ENCODE measurements at places on chromosomes 1 and 21.

- no peak for DNase-seq
Measured at GRCh38 chr1:206115791-206116190, 1.4 kb downstream of the AVPR1B start.

DNA sequence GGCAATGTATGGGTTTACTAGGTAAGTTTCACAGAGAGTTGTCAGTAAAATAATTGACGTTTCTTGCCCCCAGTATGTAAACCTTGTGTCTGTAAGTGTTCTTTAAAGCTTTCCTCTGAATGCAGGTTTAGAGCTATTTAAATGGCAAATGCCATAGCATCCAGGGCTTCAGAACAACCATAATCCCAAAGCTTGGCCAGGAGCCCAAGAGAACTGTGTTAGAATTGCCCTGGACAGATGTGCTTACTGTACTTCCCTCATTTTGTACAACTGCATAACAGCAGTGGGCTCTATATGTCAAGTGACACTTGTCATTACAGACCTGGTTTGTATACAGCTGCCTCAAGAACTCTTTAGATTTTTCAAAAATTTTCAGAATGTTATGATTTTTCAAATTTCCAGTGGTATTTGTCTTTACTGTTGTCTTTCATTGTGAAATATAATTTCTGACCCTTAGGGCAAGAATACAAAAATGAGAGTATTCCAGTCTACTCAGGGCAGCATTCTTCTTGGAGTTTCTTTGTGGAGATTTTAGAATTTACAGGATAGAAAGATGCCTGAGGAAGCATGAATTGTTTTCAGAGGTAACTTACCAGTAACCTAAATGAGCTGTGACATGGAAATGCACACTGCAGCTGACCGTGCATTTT is 136.9 kb upstream of the L1TD1 start:
- no peak for DNase-seq

- no peak for DNase-seq
Measured at GRCh38 chr21:40381111-40381510, 465.8 kb downstream of the DSCAM start.

DNA sequence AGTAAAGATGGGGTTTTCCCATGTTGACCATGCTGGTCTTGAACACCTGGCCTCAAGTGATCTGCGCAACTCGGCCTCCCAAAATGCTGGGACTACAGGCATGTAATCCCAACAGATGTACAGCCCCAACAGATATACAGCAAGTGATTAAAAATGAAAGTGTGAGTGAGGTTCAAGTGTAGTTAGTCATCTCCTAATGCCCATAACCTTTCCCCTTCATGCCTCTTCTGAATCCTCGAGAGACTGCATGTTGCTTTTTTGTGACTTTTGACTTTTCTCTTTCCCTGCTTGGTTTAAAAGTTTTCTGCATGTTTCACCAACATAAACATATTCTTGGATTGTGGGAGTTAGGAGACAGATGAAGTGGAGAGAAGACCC is 31.2 kb downstream of the KCNK2 start:
- no peak for DNase-seq

- no peak for DNase-seq
Measured at GRCh38 chr1:207259391-207259790, 62.1 kb upstream of the CD55 start.

DNA sequence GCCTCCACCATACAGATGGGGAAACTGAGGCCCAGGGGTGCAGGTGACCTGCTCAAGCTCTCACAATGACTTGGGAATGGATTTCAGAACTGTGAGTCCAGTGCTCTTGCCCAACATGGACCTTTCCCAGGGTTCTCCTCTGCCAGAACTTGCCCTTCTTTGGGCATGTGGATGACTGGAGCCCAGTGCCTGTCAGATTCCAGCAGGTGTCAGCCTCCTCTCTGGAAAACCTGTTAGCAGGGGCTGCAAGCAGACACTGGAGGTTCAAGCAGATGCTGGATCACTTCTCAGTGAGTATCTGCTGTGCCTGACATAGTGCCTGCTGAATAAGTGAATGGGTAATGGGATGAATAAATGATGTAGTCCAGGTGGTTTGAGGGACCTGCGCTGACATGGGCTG is 314.2 kb upstream of the POU3F1 start:
- no peak for DNase-seq

- no peak for DNase-seq
Measured at GRCh38 chr1:175268720-175269119, 76.1 kb upstream of the KIAA0040 start.

DNA sequence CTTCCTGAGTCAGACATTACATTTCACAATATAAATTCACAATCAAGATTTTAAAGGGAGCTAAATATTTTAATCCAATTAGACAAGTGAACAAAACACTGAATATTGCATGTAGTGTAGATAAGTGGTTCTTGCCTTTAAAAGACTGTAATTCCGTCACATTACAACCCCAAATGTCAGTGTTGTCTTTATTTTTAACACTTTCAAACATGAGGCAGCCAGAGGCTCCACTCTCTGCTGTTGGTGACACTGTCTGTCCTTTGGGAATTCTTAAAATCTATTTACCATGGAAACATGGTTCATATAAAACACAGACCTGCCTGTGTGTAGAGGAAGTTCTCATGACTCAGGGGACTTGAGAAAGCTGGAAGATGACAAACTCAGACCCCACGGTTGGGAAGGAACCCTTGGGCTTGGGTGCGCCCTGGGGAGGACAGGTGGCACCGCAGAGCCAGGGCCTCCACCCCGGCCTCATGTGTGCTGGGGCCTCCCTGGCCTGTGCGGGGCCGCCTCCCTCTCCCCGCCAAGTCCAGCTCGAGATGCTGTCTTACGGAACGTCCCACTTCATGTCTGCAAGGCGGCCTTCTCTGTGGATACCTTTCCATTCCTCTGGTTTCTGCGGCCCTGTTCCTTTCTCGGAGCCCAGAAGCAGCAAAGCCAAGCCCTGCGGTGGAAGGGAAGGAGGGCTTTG is 239.0 kb downstream of the SDCCAG8 start:
- DNase-seq = no peak

GRCh38 chr1:39105841-39106765 is 80.0 kb downstream of the NDUFS5 start:
- no peak for DNase-seq

GRCh38 chr1:185880779-185881333 is 146.7 kb downstream of the HMCN1 start:
- DNase-seq = no peak

DNA sequence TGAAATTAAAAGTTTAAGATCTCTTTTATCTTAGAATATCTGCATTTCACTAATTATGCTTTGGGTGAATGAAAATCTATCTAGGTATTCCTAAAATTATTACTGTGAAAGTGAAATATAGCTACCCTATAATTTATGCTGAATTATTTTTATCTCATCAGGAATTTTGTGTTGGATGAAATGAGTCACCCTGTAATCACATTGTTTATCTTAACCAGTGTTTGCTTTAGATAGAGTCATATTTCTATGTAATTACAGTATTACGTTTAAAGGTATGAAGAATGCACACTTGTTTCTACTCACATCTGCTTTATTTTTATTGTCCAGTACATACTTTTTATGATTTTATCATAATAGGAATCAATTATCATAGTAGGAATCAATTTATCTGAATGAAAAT is 249.2 kb downstream of the NCAM2 start:
- DNase-seq = no peak

DNA sequence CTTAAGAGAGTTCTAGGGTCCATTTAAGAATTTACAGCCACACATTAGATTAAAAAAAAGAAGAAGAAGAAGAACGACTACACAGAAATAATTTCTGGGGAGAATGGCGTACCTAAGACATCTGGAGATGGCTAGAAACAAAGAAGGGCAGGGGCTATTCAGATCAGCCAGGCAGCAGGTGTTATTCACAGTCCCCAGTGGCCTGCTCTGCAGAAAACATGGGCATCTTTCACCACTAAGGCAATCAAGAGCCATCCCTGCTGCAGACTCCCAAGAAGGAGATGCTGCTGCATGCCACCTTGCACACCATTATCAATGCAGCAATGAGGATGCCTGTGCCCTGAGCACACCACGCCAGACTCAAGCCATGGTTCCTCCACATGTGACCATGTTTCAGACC is 7.9 kb upstream of the FCRL2 start:
- no peak for DNase-seq

DNA sequence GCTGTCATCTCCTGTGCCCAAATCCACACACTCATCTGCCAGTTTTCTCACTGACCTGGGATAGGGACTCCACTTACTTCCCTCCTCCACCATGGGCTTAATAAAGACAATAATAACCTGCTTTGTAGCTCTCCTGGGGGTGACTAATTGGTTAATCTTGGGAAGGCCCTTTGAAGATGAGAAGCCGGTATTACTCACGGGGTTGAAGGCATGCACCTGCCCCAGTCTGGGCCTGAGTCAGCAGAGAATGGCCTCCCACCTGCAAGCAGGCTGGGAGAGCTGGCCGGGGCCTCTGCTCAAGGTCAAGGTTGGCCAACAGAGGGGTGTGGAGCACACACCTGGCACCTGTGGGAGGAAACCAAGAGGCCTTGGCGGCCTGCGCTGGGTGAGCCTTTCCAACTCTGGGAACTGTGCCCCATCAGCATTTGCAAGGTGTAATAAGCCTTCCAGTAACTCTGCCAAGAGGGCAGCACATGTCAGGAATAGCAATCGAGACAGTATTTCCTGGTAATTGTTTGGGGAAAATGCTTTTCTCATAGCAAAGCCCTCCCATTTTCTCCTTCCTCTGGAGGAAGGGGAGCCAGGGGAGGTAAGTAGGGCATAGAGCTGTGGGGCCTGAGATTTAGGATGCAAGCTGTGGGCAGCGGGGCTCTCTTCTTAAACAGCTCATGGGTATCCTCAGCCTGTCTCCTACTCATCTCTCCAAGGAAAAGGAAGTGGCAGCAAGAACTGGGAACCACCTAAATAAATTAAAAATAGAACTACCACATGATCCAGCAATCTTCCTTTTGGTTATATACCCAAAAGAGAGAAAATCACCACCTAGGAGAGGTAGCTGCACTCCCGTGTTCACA is 49.0 kb downstream of the TOMM20 start:
- no peak for DNase-seq

- no peak for DNase-seq
Measured at GRCh38 chr1:38082769-38083263, 36.2 kb upstream of the POU3F1 start.

DNA sequence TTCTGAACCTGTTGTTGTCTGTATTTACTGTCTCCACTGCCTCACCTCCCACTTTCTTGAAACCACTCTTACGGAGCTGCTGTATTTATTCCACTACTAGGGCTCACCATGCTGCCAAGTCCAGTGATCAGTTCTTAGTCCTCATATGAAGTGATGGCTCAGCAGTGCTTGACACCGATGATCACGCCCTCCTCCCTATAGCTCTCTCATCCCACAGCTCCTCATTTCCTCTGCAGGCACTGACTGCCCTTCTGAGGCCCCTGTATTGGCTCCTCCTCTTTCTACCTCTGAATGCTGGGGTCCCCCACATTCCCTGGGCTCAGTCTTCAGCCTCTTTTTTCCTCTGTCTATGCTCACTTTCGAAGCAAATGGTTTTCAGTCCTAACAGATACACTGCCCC is 3.4 kb downstream of the CLCA1 start:
- no peak for DNase-seq

DNA sequence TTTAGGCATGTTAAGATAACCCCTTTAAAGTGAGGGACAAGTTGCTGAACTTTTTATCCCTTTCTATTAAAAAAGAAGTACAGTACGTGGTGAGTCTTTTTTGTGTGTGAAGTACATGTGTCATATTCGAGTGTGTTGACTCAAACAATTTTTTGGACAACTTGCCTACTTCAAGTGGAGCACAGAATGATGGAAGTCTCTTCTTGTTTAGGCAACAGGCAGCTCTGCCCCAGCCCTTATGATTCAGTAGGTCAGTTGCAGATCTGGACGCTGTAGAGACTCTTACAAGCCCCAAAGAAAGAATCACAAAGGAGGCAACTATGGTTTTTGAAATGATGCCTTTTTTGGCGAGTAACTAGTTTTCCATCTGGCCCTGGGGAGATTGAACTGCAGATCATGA is 14.4 kb upstream of the ZFP69B start:
- DNase-seq = no peak

GRCh38 chr1:165426745-165427144 is 18.2 kb downstream of the RXRG start:
- DNase-seq = no peak

- DNase-seq = peak; percentile 66
Measured at GRCh38 chr1:243713470-243714186, 136.4 kb downstream of the AKT3 start.

DNA sequence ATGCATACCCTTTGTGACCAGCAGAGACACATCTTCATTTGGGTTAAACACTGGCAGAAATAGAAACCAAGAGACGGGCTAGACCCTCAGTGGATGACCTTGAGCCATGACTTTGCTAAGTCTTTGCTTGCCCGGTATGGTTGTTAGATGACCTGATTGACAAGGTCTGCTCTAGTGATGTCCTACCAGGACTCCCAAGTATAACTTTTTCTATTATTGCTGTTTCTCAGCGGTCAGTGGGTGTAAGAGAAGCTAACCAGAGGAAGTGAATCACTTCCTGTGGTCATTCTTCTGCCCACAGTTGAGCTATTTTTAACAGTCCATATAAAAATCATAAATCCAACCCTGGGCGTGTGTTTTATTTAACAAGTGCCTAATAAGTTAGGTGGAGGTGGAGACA is 126.2 kb upstream of the ETS2 start:
- DNase-seq = no peak

DNA sequence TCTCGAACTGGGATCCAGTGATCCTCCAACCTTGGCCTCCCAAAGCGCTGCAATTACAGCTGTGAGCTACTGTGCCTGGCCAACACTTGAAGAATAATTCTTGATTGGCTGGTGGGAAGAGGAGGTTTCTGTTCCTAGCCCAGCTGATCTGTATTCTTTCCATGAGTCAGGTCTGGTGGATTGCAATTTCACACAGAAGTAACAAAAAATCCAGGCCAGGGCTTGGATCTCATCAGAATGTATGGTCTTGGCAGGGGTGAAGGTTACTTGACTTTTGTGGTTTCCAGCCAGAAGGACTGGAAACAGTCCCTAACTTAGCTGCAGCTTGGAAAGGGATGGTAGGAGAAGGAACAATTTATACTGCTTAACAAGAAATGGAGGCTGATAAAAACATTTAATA is 5.1 kb upstream of the HP1BP3 start:
- DNase-seq = no peak

DNA sequence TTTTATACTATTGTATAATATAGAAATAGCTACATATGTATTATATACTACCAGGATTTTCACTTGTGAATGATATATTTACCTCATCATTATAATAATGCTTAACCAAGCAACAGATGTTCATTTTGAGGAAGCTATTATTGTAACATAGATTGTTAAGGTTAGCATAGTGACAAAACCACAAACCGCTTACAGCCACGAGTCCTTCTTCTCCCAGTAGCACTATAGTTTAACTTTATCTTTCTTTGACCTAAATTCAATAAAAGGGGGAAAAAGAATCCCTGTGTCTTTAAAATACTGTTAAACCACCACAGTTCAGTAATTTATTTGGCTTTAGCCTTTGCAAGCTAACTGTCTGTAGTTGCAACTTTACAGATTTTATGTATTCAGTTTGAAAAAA is 1039.4 kb upstream of the B3GALT2 start:
- peak; percentile 2 for DNase-seq

Data from fibroblast of skin of left biceps (primary cell).